Kidney epithelial cell (primary cell): ENCODE measurements at places on chromosomes 2 and 18. TPM values are rescaled to one million over a fixed set of nuclear protein-coding genes. Genes with fewer than 3 reads are reported as not detected.
A peak's percentile ranks its signal among the peaks of the same experiment; 100 is the strongest.

The PSMA8 gene
- not detected in 2 replicates for total RNA-seq

- DNase-seq, result no peak
Observed at GRCh38 chr2:41720331-41721251, 327.2 kb upstream of the PKDCC start.

- no peak for DNase-seq
Observed at GRCh38 chr2:28142386-28142785, 250.3 kb upstream of the FOSL2 start.

DNA sequence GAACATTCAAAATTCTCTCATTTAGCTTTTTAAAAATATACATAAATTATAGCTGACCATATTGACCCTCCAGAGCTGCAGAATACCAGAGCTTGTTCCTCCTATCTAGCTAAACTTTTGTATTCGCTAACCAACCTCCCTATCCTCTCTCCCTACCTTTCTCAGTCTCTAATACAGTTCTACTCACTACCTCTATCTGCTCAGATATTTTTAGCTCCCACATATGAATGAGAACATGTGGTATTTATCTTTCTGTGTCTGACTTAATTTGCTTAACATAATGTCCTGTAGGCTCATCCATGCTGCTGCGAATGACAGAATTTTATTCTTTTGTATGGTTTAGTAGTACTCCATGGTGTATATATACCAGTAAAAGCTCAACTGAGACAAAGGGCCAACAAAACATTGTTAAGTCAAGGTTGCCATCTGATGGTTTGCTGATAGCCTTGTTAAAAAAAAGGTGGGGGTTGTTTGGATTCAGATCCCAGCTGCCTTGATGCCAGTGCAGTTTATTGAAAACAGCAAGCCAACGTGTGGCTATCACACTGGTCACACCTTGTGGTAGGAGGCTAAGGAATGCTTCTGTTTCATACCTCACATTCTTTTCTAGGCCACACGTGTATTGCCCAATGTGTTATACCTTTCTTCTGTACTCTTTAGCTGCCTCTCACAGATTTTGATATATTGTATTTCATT lies 101.5 kb downstream of the VWA3B start:
- peak; percentile 18 for DNase-seq

DNA sequence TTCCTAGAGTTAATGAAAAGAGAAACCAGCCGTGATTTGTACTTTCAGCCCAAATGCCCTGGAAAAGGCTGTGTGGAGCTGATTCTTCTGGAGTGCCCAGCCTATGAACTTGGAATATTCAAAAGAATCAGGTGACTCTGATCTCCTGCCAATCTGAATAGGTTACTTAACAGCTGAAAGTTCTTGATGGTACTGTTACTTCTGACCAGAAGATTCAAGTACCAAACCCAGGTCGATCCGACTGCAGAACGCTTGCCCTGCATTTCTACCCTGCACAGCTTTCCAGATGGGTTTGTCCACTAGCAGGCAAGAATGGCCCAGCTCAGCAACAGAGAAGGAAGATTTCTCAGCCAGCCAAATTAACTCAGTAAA lies 430.4 kb downstream of the PID1 start:
- DNase-seq, result no peak
